NCI-H2081 (cell line): ENCODE measurements at places on chromosomes 3 and 15.

GRCh38 chr3:114452937-114453336 is 159.1 kb downstream of the TIGIT start:
- DNase-seq: no peak

DNA sequence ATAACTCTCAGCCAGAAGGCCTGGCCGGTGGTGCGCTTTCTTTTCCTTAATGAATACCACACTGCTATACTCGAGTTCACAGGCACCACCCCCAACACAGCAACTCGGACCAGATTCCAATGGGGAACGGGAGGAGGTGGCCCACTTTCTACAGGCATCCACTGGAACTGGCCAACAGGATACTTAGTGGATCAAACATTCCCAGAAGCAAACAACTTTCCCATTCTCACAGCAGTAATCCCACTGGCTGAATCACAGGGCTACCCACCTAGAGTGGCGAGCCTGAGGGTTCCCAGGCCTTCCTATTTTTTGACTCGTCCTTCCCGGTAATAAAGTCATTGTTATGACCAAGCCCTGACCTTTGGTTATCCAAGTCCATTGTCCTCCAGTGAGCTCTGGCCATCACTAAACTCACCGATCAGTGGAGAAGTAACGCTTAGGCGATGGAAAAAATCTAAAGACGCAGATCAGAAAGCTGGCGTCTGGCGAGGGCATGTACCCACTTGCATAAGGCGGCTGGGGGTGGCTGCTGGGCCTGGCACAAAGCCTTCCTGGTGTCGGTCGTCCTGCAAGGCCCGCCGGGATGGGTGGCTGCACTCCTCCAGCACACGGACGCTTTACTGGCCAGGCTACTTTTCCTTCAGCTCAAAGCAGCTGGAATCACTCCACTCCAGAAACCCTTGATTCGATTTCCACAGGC is 1.2 kb downstream of the EOGT start:
- no peak for DNase-seq

- DNase-seq: no peak
Measured at GRCh38 chr3:70805061-70805889, 492.8 kb upstream of the MDFIC2 start.

GRCh38 chr3:10330319-10330718 is 9.4 kb upstream of the SEC13 start:
- no peak for DNase-seq

DNA sequence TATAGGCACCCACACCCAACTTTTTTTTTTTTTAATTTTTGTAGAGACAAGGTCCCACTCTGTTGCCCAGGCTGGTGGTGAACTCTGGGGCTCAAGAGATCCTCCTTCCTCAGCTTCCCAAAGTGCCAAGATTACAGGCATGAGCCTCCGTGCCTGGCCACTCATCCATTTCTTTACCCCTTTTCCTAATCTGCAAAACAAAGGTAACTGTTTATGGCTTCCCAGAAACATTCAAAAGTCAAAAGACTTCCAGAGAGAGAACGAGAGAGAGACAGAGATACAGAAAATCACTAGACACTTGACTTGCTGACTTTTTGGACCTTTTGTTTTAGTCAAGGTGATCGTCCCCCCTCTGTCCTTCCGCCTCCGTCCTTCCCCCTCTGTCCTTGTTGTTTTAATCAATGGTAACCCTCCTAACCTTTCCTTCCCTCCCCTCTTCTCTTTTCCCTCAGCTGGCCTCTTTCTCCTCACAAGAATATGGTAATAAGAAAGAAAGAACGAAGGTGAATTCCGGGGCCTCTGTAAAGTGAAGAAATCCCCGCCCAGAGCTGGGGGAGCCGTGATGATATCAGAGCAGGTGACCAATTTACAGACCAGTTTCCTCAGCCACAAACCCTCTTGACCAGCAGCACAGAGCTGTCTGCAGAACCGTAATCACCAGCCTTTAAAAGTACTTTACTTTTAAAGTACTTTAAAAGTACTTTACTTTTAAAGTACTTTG is 21.9 kb downstream of the KLHL6 start:
- no peak for DNase-seq

DNA sequence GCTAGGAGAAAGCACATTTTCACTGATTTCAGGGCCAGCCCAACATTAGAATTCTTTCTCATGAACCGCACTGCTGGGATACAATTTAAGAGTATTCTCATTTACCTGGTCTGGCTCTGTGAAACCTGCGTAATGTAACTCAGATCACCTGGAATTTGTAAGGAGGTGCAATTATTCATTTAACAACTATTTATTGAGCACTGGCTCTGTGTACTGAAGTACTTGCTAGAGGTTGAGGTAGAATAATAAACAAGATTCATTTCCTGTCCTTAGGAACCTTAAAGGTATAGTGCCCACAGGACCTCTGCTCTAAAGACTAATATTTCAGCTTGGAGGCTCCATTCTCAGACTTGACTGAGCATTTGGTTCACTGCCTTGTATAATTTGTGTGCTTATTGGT is 242.2 kb upstream of the ZPLD1 start:
- DNase-seq: no peak

GRCh38 chr3:132253262-132253878 is 63.8 kb upstream of the ACP3 start:
- DNase-seq: peak; percentile 61

- no peak for DNase-seq
Measured at GRCh38 chr15:99681990-99682389, 51.2 kb downstream of the LYSMD4 start.

DNA sequence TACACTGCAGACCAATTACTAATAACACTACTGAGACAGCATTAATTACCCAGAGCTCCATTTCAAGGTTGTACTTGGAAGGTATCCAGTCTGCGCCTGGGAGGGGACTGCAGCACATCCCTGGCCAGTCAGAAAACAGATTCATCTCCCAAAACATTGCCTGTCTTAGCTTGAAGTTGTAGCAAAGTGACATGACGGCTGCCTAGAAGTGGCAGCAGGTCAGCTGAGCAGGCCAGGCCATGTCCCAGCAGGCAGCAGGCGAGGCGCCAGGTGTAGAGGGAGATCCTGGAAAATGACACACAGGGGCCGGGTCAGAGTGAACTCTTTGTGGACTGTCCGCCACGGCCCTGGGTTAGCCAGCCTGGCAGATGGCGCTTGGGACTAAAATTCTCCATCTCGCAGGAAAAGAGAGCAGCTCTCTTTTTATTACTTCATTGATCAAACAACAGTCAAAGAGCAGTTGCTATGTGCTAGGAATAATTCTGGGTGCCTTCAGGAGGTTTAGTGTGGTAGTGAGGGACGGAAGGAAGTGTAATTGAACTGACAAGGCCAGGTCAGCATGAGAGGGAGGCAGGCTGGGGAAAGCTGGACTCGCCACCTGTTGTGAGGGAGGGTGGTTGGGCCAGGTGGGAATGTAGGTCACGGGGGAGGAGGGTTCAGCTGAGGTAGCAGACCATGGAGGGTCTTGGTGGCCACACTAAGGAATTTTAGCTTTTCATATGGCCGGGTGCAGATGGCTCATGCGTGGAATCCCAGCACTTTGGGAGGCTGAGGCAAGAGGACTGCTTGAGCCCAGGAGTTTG is 1.3 kb upstream of the MAP6D1 start:
- no peak for DNase-seq

- no peak for DNase-seq
Measured at GRCh38 chr3:171811295-171811912, 1.1 kb upstream of the PLD1 start.

DNA sequence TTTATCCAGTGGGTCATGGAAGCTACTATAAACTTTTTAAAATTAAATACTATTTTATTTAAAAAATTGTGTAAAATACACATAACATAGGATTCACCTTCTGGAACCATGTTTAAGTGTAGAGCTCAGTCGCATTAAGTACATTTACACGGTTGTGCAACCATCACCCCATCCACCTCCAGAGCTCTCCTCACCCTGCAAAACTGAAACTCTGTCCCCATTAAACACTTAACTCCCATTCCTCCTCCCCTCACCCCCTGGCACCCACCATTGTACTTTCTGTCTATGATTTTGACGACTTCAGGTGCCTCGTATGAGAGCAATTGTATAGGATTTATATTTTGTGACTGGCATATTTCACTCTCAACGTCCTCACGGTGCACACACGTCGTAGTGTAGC is 70.7 kb downstream of the APBA2 start:
- no peak for DNase-seq

- peak; percentile 45 for DNase-seq
Measured at GRCh38 chr3:57227930-57228751, 612 bp downstream of the APPL1 start.

DNA sequence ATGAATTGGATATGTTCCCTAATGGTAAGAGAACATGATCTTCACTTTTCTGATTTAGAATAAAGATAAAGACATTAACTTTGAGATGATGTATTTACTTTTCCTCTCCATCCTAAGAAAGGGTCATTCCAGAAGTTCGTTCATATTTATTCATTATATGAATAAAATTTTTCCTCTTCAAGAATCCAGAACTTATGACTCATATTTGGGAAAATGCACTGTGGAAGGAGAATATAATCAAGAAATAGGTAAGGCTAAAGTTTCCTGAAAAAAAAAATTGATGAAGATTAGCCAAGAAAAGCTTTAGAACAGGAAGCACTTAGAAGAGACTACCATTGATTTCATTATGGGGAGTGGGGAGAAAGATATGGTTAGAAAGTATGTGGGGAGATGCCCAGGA is 36.5 kb upstream of the CBLB start:
- no peak for DNase-seq

GRCh38 chr3:15635121-15635661 is 33.6 kb downstream of the BTD start:
- no peak for DNase-seq

GRCh38 chr3:113297287-113297686 is 85.9 kb downstream of the BOC start:
- DNase-seq: no peak

GRCh38 chr3:42660898-42661297 is 7.4 kb downstream of the ZBTB47 start:
- DNase-seq: no peak

GRCh38 chr15:67240235-67241131 is 14.0 kb downstream of the AAGAB start:
- peak; percentile 84 for DNase-seq

DNA sequence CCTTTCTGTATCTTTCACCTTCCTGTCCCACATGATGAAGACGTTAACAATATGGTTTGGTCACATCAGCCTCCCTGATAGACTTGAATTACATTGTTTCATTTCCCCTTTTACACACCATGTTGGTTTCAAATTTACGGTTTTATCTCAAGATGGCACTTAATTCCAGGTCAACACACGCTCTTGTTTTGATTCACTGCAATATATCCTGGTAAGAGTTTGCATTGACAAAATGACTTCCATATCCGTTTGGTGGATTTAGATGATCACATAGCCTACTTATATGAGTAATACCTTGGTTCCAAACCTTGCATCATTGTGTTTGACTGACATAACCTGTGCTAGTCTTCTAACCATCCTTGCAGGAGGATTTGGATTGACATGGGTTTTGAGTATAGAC is 499.4 kb downstream of the ROBO1 start:
- no peak for DNase-seq

DNA sequence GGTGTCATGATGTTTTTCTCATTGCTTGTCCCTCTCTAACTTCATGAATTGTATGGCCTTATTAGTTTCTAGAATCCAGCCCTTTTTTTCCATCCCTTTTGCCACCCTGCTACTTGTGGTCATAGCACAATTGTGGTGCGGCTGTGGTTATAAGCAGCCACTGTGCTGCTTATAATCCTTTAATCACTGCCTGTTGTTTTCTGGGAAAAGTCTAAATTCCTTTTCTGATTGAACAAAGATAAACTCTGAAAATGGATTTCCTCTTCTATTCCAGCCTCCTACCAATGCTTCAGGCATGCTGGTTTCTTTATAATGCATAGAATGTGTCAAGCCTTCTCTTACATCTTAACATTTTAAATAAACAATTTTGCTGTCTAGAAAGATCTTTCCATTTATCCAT is 319.5 kb downstream of the C3orf38 start:
- DNase-seq: no peak

- DNase-seq: no peak
Measured at GRCh38 chr3:151560738-151561137, 99.9 kb upstream of the IGSF10 start.
